ENCODE measurements at places on chromosomes 11 and 22.

DNA sequence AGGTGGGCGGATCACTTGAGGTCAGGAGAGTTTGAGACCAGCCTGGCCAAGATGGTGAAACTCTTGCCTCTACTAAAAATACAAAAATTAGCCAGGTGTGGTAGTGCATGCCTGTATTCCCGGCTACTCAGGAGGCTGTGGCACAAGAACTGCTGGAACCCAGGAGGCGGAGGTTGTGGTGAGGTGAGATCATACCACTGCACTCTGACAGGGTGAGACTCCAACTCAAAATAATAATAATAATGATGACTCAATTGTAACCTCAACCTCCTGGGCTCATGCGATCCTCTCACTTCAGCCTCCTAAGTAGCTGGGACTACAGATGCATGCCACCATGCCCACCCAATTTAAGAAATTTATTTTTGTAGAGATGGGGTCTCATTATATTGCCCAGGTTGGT, 15.6 kb upstream of the CHRNA10 start:
- DNase-seq = no peak

DNA sequence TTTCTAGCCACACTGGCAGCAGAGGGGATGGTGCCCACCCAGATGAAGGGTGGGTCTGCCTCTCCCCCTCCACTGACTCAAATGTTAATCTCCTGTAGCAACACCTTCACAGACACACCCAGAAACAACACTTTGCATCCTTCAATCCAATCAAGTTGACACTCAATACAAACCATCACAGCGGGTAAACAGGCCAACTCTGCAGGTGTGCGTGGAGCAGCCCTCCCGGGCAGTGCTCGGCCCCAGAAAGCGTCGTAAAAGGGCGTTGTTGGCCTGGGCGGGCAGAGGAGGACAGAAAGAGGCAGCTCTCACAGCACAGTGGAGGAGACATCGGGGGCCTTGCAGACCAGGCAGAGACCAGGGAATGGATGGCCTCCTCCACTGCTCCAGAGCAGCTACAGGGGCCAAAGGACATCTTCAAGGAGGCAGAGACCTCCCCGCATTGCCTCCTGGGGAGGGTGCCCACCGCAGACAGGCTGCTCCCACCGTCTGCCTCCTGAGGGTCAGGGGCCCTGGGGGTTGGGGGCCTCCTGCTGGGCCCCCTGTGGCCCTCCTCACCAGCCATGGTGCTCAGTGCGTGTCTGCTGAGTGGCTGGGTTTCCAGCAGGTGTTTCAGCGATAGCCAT, 56.1 kb upstream of the FADD start:
- no peak for DNase-seq

DNA sequence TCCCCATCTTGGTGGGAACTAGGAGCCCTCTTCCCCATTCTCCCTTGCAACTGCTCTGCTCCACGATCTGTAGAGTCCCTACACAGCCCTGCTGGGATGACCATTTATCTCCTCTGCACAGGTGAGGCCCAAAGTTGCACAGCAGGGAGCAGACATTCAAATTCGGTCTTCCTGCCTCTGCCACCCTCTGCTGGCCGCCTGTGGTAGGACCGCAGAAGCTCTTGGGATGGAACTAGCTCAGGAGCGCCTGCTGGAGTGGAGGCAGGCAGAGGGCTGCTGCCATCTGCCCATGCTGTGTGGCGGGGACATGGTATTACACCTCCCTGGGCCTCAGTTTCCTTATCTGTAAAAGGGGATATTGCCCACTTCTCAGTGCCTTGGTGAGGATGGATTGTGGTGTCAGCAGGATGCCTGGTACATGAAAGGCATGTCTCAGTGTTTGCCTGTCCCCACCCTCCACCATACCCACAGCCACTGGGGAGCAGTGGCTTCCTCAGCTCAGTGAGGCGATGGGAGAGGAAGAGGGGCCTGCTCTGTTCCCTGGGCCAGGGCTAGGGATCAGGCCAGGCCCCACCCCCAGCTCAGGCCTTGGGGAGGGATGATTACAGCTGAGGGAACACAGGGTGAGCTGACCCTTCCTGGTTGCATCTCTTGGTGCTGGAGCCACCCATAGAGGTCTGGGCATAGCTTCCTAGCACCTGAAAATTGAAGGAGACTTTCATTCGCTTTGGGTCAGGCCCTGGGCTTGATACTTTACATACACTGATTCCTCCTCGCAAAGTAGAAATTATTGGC, 11.3 kb upstream of the OMP start:
- DNase-seq = no peak

DNA sequence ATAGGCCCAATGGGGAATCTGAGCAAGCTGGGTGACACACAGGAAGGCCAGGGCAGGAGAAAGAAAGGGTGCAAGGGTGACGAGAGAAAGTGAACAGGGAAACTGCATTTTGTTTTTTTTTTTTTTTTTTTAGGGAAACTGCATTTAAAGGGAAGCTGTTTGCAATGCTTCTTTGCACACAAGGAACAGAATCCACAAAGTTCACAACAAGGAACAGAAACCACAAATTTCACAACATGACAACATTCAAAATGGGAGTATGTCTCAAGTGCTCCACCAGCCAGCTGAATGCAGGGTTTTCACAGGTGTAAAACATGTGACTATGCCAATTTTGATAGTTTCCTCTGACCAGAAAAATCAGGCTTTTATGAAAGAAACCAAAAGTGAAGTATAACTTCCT, 6.8 kb upstream of the PLAAT3 start:
- DNase-seq = no peak

GRCh38 chr11:27403195-27403594, 40.2 kb upstream of the CCDC34 start:
- DNase-seq = no peak

- no peak for DNase-seq
Measured at GRCh38 chr11:10688401-10688800, 5.2 kb downstream of the IRAG1 start.

GRCh38 chr11:33881651-33882503, 10.0 kb downstream of the LMO2 start:
- no peak for DNase-seq

DNA sequence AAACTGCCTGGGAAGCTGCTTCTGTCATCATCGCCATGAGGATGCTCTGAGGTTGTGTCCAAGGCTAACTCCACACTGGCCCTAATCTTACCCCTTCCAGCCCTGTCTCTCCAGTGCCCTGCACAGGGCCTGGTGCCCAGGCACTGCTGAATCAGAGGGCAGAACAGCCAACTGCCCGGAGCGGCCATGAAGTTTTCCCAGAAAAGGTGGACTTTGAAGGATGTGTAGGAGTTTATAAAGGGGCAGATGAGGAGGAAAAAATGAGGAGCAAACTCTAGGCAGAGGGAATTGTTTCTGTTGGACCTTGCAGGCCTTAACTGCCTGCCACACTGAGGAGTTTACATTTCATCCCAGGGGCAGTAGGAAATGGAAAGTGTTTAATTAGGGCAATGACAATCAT, 39.4 kb upstream of the TCF20 start:
- no peak for DNase-seq

DNA sequence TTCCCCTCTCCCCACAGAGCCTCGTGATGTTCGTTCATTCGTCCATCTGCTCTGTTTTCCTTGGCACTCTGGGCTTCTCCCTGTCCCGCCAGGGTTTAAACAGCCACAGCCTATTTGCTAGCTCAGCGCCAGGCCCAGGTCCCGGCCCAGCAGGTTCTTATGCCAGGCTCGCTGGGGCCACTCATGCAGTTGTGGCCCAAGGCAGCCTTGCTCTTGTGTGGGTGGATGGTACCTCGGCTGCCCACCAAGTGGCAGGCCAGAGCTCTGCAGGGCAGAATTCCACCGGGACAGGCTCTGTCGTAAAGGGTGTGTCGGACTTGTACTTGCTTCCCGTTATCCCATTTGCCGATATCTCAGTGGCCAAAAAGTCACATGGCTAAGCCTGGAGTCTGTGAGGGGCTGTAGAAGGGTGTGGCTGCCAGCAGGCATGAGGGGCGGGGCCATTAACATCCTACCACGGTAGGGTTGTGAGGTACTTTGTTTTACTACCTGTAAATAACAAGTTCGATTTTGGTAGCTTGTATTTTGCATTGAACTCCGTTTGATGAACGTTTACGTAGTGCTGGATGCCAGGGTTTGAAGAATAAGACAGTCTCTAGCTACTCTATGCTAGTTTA, 7.9 kb downstream of the FAM118A start:
- DNase-seq = no peak

- no peak for DNase-seq
Measured at GRCh38 chr11:57150454-57150917, 31.3 kb upstream of the LRRC55 start.

DNA sequence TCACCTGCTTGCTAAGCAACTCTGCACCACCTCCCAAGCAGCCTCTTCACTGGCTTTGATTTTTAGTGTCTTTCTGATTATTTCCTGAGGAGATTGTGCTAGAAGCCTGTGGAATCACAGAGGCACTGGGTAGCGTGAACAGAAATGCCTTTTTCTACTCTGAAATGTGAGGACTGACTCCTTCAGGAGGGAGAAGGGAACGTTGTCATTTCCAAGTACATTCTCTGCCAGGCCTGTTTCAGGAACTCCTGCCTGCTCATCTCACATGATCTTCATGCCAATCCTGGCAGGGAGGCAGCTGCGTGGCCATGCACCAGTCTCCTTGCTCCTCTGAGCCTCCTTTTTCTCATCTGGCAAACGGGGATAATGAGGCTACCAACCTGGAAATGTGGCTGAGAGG, 49.8 kb upstream of the PRDM11 start:
- DNase-seq = no peak

DNA sequence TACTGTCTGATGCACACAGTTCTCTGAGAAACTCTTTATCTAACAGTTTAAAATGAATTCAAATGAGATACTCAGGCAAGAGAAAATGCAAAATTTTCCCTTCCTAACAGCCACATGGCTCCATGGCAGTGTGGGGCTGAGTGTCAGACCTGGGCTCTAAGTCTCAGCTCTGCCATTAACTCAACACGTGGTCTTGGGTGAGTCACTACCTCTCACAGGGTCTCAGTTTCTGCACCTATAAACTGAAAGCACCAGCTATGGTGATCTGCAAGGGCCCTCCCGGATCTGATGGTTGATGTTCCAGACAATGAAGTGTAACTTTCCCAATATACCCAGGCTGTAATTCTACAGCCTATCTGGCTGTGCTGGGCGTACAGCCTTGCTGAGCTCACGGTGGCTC, 70.5 kb downstream of the KCNC1 start:
- no peak for DNase-seq

DNA sequence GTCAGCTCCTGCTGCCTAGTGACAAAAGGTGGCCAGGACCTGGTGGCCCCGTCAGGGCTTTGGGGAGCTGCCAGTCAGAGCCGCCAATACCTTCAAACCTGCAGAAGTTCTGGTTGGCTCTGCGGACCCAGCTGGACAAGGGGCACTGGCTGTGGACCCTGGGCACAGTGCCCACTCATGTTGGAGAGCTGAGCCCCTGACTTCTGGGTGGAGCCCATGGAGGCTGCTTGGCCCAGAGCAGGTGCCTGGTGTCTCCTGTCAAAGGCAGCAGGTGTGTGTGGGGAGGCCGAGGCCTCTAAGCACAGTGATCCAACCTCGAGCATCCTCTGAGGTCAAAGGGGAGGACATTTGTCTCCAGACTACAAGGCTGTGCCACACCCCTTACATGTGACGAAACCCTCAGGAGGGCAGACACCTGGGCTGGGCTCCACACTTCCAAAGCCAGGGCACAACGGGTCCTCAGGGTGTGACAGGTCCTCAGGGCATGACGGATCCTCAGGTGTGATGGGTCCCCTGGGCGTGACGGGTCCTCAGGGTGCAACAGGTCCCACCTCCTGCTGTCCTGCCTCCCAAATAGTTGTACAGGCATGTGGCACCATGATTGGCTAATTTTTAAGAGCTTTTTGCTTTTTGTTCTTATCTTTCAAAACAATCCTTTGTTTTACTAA, 37.0 kb downstream of the MUC2 start:
- no peak for DNase-seq

- no peak for DNase-seq
Measured at GRCh38 chr11:78722786-78723185, 148.1 kb upstream of the NARS2 start.

GRCh38 chr11:126007238-126007637, 55.4 kb downstream of the CDON start:
- DNase-seq = no peak

GRCh38 chr11:32885556-32885955, 7.1 kb upstream of the QSER1 start:
- DNase-seq = no peak

DNA sequence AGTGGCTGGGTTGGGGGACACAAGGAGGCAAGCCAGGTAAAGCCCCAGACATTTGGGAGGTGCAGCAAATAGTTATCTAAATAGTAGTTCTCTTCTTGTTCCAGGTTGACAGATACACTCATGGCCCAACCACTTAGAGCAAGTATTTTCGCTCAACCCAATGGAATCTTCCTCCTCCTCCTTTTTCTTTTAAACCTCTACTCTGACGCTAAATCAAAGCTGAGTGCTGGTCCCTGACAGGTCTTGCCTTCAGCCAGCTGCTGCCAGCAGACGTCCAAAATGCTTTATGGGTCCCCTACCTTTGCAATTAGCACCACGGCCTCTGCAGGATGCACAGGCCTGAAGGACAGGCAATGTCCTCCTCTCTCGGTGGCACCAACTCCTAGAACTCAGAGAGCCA, 558.5 kb downstream of the MIAT start:
- no peak for DNase-seq

GRCh38 chr11:1043563-1044096, 7.1 kb upstream of the MUC6 start:
- no peak for DNase-seq

GRCh38 chr11:1912289-1912878, 7.1 kb upstream of the TNNT3 start:
- no peak for DNase-seq

DNA sequence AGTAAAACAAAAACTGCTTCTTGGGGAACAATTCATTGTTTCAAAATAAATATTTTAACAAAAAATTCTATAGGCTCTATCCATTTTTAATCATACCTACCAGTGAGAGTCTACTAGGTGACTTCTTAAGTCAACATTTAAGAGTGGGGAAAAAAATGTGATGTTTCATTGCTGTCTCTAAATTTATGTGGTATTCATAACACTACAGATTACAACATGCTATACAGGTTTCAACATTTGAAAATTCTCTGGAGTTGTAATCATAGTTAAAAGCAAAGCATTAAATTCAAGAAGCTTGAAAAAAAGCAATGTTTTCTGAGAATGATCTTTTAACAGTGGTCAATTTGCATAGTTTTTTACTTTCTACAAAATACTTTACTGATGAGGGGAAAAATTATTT, 18.3 kb downstream of the SBF2 start:
- no peak for DNase-seq

- no peak for DNase-seq
Measured at GRCh38 chr11:118902336-118903203, 18.9 kb downstream of the CXCR5 start.

GRCh38 chr11:70138403-70138802, 60.3 kb downstream of the ANO1 start:
- DNase-seq = no peak

- no peak for DNase-seq
Measured at GRCh38 chr22:36398601-36399471, 11.1 kb upstream of the MYH9 start.

DNA sequence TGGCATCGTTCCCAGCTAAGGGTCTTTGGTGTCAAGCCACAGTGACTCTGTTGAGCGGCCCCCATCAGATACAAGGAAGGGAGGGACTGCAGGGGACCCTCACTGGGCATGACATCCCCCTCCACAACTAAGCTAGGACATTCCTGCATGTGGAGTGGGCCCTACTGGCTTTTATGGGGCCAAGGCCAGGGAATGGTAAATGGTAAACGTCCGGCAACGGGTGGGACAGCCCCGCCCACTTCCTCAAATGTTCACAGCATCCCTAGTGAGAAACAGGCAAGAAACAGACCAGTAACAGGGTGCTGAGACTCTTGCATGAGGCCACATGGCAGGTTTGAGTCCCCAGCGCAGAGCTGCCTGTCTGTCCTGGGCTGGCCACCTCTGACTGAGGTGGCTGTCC, 4.4 kb downstream of the TMPRSS6 start:
- no peak for DNase-seq
